ENCODE measurements at places on chromosomes 12 and 14.

DNA sequence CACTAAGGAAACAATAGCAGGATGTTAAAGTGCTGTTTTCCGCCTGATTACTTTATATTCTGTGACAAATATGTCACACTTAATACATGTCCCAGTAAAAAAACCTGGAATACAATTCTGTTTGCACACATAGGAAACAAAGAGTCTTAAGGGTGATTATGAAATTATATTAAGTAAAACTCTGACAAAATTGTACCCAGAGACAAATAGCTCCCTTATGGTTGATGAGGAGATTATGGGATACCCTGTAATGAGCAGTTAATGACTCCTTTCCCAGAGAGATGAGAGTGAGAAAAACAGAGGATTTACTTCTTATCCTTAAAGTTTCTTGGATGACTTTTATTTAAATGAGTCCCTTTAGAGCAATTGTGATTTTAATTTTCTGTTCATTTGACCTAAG, 370.6 kb downstream of the PDZRN4 start:
- DNase-seq = no peak

DNA sequence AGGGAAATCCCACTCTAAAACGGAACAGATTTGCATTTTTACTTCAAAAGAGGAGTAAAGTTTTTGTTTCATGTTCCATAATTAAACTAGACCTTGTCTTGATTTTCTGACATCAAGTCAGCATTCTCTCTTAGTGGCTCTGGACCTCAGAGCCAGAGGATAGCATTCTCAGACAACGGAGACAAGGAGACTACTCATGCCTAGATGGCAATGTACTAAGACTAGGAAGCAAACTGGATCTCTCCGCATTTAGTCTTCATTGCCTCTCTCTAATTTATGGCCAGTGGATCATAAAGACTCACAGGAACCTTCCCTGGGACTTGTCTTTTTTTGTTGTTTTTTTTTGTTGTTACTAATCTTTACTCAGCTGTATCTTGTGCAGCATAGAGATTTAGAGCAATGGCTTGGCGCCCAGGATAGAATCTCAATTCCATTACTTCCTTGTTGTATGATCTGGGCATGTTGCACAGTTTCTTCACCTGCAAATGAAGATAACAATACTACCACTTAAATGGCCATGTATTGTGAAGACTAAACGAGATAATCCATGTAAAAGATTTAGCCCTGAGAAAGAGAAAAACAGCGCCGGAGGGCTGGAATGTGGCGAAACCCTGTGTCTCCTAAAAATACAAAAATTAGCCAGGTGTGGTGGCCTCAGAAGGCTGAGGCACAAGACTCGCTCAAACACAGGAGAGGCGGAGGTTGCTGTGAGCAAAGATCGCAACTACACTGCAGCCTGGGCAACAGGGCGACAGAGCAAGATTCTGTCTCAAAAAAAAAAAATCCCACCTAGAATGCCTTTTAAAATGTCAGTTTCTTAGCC, 4.0 kb upstream of the GEMIN2 start:
- DNase-seq = no peak

GRCh38 chr14:79167957-79168356, 997.8 kb downstream of the NRXN3 start:
- DNase-seq = peak; percentile 7

DNA sequence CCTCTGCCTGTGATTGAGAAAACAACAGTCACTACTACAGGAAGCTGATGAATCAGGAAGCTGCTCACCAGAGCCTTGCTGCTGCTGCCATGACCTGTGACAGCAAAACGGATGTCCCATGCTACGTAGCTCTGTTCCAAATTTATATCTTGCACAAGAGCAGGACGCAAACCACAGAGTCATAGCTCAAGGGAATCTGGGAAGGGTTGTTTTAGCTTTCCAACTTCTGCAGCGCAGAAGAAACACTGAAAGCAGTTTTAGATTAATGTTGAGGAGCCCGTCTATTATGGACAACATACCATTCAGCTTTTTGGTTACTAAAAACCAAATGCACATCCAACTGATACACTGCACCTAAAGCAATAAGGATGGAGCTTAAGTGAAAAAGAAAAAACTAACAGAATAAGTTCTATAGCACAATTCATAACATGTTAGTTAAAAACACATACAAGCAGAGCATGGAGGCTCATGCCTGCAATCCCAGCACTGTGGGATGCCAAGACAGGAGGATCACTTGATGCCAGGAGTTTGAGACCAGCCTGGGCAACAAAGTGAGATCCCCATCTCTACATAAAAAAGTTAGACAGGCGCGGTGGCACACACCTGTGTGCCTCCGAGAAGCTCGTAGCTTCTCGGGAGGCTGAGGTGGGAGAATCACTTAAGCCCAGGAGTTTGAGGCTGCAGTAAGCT, 1.7 kb upstream of the ANKRD33 start:
- DNase-seq = peak; percentile 99

- no peak for DNase-seq
Measured at GRCh38 chr14:60227291-60227690, 21.7 kb upstream of the PPM1A start.

DNA sequence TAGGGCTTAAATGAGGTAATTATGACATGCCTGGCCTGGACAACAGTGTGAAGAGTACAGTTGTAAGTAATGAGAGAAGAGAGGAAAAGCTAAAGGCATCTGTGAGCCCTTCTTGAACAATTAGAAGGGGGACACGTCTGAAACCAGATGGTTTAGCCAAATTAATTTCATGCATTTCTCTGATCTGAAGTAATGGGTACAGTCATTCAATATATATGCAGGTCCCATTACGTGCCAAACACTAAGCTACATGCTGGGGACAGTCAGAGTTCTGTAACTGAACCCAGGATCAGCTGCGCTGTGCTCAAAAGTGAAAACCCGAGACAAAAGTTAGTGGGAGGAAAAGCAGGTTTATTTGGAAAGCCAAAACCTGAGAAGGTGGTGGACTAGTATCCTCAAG, 207.2 kb upstream of the TMTC1 start:
- DNase-seq = no peak

- DNase-seq = peak; percentile 39
Measured at GRCh38 chr12:107296681-107297089, 203.3 kb upstream of the CRY1 start.

DNA sequence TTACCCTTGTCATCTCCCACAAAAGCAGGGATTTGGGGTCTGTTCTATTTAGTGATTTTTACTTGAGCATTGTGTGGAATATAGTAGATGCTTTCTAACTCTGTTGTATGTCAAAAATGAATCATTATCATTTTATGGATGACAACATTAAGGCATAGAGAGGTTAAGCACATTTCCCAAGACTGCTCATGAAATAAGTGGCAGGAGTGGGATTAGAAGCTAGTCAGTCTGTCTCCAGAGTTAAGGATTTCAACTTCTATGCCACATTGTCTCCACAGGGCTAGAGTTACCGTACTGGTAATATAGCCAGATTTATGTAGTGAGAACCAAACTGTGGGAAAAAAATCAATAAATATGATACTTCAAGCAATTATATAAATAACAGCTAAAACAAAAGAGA, 170.6 kb upstream of the DCN start:
- no peak for DNase-seq

DNA sequence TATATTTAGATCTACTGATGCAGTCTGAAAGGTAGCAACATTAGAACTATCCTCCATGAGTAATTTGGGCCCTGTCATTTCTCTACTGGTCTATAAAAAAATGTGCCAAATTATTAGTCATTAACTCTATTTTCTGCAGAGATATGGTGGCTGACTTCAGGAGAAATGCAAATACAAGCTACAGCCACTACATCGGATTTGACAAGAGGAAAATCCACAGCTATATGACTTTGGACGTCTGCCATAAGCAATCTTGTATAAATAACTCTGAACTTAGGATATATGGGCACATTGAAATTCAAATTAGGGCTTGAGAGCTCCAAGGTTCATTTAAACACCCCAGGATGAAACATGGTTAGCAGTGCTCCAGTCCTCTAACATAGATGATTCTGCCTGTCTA, 983.0 kb upstream of the LRFN5 start:
- no peak for DNase-seq
